Cardiac ventricle fibroblast (primary cell): ENCODE measurements at places on chromosomes 6 and 20. TPM values are rescaled to one million over a fixed set of nuclear protein-coding genes. Genes with fewer than 3 reads are reported as not detected.

The SPINT4 gene
- not detected in 2 replicates for total RNA-seq

The CD83 gene
- 0.56 and 2.1 TPM in 2 replicates for total RNA-seq

The GHRH gene
- not detected in 2 replicates for total RNA-seq

The DEF6 gene
- 0.44 and 0.50 TPM in 2 replicates for total RNA-seq

The BCAS1 gene
- 0.06 TPM in 1 of 2 replicates, not detected in the other for total RNA-seq

The C6orf132 gene
- 0.54 and 0.94 TPM in 2 replicates for total RNA-seq

The TMEM181 gene
- total RNA-seq = 12.2 and 16.1 TPM in 2 replicates

The SASH1 gene
- total RNA-seq = 27.6 and 35.2 TPM in 2 replicates

The SYS1 gene
- total RNA-seq = 16.8 and 19.8 TPM in 2 replicates

The TRDN gene
- not detected in 2 replicates for total RNA-seq

The SESN1 gene
- 26.2 and 26.3 TPM in 2 replicates for total RNA-seq

The SRC gene
- total RNA-seq = 21.2 and 26.0 TPM in 2 replicates

The LTB gene
- not detected in 2 replicates for total RNA-seq

The DLK2 gene
- not detected in 2 replicates for total RNA-seq

The PKIB gene
- total RNA-seq = 0.29 TPM in 1 of 2 replicates, not detected in the other

The SIRPG gene
- total RNA-seq = not detected in 2 replicates

The SNPH gene
- total RNA-seq = 3.4 and 3.9 TPM in 2 replicates

The HLA-DMB gene
- total RNA-seq = not detected in 2 replicates

The HRH3 gene
- not detected in 2 replicates for total RNA-seq

The HLA-DRB1 gene
- total RNA-seq = 0.37 TPM in 1 of 2 replicates, not detected in the other

The GSTA3 gene
- total RNA-seq = not detected in 2 replicates

The RRAGD gene
- 0.20 and 0.75 TPM in 2 replicates for total RNA-seq

The ANKEF1 gene
- total RNA-seq = 0.37 and 0.68 TPM in 2 replicates

The SLC18B1 gene
- total RNA-seq = 4.9 and 6.0 TPM in 2 replicates

The RUNX2 gene
- total RNA-seq = 4.4 and 6.4 TPM in 2 replicates

The TXLNB gene
- 0.24 and 0.25 TPM in 2 replicates for total RNA-seq

The SPATS1 gene
- total RNA-seq = not detected in 2 replicates

The OLIG3 gene
- not detected in 2 replicates for total RNA-seq

The CEBPB gene
- total RNA-seq = 56.4 and 64.3 TPM in 2 replicates

The ID1 gene
- 277 and 305 TPM in 2 replicates for total RNA-seq

The RNF39 gene
- 0.19 TPM in 1 of 2 replicates, not detected in the other for total RNA-seq

The TAF8 gene
- total RNA-seq = 12.9 and 13.1 TPM in 2 replicates

The IPCEF1 gene
- total RNA-seq = not detected in 2 replicates

The MMP24 gene
- total RNA-seq = 0.05 and 0.06 TPM in 2 replicates

The AK9 gene
- 1.7 and 2.8 TPM in 2 replicates for total RNA-seq

The ERVFRD-1 gene
- not detected in 2 replicates for total RNA-seq

The ULBP2 gene
- total RNA-seq = 0.62 and 1.8 TPM in 2 replicates

The MYLK2 gene
- not detected in 2 replicates for total RNA-seq

The NPBWR2 gene
- total RNA-seq = not detected in 2 replicates
